ENCODE measurements at places on chromosomes 2 and 18.

- peak; percentile 5 for DNase-seq
These were observed 152.8 kb downstream of the DSC3 start for GRCh38 chr18:30889519-30890301.

- no peak for DNase-seq
These were observed 419 bp upstream of the GPR55 start for GRCh38 chr2:230925443-230925878.

DNA sequence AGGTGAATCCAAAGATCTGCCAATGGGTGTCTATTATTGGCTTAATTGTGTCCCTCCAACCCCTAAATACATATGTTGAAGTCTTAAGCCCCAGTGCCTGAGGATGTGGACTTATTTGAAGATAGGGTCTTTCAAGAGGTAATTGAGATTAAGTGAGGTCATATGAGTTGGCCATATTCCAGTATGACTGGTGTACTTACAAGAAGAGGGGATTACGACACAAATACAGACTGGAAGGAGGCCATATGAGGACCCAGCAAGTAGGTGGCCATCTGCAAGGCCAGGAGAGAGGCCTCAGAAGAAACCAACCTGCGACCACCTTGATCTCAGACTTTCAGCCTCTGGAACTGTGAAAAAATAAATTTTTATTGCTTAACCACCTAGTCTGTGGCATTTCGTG lies 121.1 kb upstream of the FN1 start:
- no peak for DNase-seq

DNA sequence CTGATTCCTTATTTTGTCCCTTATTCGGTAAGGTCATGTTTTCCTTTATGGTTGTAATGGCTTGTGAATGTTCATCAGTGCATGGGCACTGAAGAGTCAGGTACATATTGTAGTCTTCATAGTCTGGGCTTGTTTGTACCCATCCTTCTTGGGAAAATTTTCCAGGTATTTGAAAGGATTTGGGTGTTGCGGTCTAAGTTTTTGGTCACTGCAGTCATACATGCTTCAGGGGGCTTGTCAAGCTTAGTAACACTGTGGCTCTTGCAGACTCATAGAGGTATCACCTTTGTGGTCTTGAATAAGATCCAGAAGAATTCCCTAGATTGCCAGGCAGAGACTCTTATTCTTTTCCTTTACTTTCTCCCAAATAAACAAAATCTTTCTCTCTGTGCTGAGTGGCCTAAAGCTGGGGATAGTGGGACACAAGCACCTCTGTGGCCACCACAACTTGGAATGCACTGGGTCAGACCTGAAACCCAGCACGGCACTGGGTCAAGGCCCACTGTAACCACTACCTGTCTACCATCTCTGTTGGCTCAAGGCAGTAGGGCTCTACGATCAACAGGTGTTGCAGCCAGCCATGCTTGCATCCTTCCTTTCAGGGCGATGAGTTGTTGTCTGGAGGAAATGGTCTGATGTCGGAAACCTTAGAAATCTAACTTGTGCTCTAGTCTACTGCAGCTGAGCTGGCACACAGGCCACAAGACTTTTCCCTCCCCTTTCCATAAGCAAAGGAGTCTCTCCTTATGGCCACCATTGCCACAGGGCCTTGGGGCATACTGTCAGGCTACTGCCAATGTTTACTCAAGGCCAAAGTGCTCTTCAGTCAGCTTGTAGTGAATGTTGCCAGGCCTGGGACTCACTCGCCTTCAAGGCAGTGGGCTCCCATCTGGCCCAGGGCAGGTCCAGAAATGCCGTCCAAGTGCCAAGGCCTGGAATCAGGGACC lies 21.5 kb downstream of the IL1RN start:
- no peak for DNase-seq

DNA sequence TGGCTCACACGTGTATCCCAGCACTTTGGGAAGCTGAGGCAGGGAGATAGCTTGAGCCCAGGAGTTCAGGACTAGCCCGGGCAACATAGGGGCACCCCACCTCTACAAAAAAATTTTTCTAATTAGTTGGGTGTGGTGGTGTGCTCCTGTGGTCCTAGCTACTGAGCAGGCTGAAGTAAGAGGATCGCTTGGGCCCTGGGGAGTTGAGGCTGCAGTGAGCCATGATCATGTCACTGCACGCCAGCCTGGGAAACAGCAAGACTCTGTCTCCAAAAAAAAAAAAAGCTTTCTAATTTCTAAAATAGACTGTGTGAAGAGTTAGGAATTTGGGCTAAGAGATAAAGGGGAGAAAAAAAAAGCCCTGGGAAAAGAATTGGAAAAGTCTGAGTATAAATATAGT lies 51.9 kb upstream of the NAB1 start:
- DNase-seq = no peak

GRCh38 chr2:73072416-73072815 lies 904 bp upstream of the SFXN5 start:
- no peak for DNase-seq

- DNase-seq = no peak
These were observed 306.7 kb upstream of the SLC8A1 start for GRCh38 chr2:40758401-40759155.

DNA sequence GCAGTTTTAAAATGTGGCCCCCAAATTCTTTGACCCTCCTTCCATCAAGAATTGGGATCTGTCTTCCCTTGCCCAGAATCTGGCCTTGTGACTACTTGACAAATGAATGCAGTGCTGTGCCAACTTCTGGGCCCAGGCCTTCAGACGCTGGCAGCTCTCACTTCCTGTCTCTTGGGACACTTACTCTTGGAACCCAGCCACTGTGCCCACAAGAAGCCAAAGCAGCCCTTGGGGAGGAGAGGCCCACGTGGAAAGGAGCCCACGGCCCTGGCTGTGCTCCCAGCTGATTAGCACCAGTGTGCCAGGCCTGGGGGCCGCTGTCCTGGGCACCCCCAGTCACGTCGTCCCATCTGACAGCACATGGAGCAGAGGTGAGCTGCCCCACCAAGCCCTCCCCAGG lies 56.6 kb downstream of the RPL37A start:
- DNase-seq = no peak

GRCh38 chr2:233460726-233461441 lies 105.7 kb downstream of the USP40 start:
- no peak for DNase-seq

- DNase-seq = no peak
These were observed 69.3 kb upstream of the FN1 start for GRCh38 chr2:215505044-215505786.

GRCh38 chr2:65382323-65382722 lies 50.1 kb downstream of the SPRED2 start:
- DNase-seq = no peak

DNA sequence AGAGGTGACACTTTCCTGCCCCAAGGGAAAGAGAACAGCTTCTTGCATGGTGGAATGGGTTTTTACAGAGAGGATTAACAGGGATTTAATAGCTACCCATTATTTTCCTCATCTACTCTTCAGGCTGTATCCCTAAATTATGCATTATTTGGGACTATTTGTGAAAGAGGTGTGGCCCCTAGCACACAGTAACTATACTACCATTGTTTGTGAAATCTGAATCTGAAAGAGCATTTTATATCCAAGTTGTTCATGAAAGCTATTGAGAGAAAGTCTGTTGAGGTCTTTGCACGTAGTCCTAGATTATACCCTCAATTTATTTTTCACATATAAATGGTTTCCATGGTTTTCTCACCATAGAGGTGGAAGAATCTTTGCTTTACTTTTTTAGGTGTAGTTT lies 78.1 kb downstream of the SPTBN1 start:
- DNase-seq = no peak

DNA sequence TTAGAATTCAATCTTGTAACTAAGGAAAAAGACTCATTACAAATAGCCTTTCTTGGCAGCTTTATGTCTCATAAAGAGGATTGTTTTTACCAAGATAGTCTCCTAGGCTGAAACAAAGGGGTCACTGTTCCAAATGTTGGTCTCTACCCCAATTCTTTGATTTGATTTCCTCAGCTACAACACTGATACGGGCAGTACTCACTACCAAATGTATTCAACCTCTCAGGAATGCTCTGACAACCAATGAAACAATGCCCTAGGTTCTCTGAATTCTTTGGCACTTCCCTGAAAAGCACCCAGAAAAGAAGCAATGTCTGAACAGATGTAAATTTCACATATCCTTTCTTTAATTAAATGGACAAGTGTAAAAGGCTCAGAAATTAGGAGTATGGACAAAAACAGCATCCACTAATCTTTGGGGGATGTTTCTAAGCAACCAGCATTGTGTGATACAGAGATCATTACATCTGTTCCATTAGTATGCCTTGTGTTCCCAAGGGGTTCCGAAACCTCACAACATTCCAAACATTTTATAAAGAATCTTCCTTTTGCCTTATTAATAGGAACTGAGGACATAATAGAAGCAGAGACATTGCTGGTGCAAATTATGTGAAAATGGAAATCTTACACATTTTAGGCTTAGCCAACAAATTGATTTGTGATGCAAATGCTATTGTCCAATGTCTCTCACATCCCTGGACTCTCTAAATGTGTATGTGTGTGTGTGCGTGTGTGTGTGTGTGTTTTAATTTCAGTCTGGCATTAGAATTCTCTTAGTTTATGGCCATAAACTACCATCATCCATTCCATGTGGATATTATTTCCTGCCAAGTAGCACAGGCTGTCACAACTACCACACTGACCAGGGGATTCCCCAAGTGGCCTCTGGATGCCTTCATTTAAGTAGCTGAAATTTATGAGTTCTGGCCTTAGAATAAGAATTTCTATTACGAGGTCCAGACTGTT lies 276.0 kb downstream of the MTX2 start:
- DNase-seq = no peak

DNA sequence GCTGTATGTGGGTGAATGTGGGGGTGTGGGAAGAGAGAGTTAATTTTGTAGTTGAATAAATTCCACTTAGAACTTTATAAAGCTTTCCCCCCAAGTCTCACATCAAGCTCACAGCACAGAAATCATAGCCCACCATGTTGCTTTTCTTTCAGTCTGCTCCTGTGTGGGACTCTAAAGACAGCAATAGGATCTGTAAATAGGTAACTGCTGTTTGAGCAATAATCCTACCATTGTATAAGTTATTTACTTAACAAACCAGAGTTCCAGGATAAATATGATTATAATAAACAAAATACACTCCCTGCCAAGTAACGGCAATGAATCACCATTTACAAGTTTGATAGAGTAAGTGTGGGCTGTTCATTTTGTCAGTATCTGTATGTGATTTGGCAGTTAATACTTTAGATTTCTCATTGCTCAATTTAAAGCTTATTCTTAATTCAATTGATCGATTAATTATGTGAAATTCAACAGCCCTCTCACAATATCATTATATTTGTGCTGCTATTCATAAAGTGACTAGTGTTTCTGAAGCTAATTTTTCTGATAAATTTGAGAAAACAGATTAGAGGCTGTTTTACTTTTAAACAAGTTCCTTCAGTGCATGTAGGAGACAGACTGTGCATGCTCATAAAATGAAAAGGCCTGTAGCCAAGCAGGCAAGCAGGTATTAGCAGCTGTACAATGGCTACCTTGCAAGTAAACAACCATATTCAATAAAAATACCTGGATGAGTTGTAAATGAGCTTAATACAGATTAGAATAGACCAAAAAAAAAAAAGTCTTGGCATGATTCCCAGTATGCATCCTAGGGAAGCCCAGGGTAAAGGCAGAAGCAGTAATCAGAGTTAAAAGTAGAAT lies 142.7 kb downstream of the PDE11A start:
- no peak for DNase-seq

GRCh38 chr2:58441643-58442042 lies 200.5 kb upstream of the FANCL start:
- no peak for DNase-seq

GRCh38 chr18:34695310-34695709 lies 14.8 kb upstream of the DTNA start:
- DNase-seq = no peak

DNA sequence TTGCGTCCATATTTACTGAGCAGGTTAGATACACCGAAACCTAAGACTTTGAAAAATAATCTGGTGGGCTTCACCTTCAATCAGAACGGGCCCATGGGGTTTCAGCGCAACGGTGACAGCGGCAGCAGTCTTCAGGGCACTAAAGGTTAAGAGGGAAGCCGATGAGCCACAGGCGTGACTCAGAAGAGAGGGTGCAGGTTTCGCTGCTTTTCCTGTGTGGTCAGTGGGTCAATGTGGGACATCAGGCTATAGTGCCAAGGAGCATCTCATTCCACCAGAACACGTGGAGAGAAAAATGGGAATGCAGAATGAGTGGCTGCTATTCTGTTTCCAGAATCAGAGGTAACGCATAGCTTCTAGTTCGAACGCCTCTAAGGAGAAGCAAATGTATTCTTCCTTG lies 8.9 kb downstream of the PTGR3 start:
- DNase-seq = no peak

DNA sequence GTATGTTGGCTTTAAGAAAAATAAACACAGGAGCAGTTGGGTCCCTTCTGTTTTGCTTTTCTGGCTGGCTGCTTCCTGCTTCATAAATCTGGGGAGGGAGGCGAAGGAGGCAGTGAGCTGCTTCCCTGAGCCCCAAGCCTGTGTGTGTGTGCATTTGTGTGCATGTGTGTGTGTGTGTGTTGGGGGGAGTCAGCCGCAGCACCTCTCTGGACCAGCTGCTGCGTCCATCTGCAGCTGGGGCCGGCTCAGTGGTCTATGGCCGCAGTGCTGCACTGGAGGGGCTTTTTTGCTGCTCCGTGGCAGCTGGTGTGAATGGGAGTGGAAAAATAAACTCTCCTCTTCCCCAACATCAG lies 192.3 kb downstream of the RNF144A start:
- DNase-seq = no peak

- DNase-seq = no peak
These were observed 167.4 kb downstream of the DPP10 start for GRCh38 chr2:114609801-114610200.

- DNase-seq = no peak
These were observed 201.8 kb upstream of the GULP1 start for GRCh38 chr2:188089901-188090300.

- DNase-seq = no peak
These were observed 1.2 kb upstream of the SMCHD1 start for GRCh38 chr18:2654169-2654927.

- DNase-seq = no peak
These were observed 27.2 kb upstream of the RFX8 start for GRCh38 chr2:101502095-101502494.

DNA sequence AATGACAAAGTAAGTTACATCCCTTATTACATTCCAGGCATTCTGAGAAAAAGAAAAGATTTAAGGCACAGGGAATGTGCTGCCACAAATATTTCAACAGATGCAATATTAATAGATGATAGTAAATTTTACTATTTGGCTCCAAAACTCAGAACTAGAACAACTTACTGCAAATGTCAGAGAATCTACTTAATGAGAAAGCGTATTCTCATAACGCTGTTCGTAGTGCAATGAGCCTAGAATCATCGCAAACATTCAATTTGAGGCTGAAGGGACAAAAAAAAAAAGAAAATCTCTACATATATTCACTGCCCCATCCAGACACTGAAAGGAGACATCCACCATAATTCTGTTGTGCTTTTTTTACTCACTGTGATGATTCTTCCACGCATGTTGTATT lies 272.1 kb upstream of the DOK6 start:
- DNase-seq = no peak

DNA sequence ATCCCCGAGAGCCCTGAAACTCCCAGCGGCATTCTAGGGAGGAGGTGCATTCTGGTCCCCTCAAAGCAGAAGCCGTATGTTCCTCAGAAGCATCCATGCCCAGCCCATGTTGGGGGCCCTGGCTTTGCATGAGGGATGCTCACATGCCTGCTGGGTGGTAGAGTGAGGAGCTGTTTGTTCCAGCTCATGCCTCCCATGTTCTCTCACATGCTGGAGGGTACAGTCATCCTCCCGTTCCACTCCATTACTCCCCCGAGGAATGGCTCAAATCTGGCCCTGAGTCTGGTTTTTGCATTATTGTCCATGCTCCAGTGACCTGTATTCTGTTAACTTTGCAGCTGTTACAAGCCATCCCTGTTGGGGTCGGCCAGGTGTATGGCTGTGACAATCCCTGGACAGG lies 24.1 kb downstream of the SLC14A2 start:
- peak; percentile 87 for DNase-seq
